CD4-positive, CD25-positive, alpha-beta regulatory T cell (primary cell): ENCODE measurements at places on chromosomes 16 and 17. TPM values are rescaled to one million over a fixed set of nuclear protein-coding genes. Genes with fewer than 3 reads are reported as not detected.

- no peak for DNase-seq
Observed at GRCh38 chr16:14264327-14264943, 193.3 kb downstream of the MRTFB start.

- no peak for DNase-seq
Observed at GRCh38 chr16:942436-943060, 28.2 kb downstream of the LMF1 start.

DNA sequence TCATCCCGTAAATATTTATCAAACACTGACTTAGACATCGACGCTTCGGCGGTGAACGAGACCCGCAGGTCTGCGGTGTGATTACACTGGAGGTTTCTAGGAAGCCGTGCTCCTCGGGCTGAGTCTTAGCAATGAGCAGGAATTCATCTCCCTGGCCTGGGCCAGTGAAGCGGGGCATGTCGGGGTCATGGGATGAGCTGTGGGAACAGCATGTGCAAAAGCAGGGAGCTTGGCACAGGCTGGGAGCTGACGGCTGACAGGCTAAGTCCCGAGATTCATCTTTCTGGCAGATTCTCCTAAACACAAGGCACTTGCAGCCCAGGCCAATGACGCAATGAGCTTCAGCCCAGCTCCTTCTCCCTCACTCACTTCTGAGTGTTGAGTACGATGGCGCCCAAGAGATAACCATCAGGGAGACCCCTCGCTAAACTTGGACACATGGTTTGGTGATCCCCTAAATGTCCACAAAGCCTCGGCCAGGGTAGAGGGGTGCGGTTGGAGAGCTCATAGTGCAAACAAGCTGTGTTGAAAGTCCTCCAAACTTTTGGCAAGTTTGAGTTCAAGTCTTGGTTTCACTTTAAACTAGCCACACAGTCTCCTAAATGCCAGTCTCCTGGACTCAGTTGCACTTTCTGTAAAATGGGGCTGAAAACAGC lies 12.8 kb downstream of the CRISPLD2 start:
- DNase-seq: no peak

GRCh38 chr17:50259477-50260324 lies 14.6 kb upstream of the TMEM92 start:
- DNase-seq: no peak

DNA sequence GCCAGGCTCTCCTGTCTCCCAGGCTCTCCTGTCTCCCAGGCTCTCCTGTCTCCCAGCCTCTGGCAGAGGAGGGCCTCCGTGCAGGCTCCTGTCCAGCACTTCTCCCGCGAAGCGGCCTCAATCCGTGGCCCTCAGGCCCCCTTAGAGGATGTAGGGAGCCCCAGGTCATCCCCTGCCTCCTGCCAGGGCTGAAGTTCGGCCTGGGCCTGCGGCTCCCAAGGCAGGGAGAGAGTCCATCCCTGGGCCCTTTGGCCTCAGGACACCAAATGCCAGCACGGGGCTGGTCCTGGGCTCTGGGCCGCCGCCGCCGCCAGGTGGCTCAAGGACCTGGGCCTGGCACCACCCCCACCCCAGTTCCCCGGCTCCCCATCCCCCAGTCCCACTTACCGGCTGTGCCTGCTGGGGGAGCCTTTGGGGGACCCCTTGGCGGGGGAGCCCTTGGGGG lies 370 bp downstream of the EVPL start:
- DNase-seq: no peak

- DNase-seq: no peak
Observed at GRCh38 chr17:39640591-39641031, 3.7 kb downstream of the STARD3 start.

The GRIN2C gene
- total RNA-seq: not detected

The CES5A gene
- not detected for total RNA-seq
